ENCODE measurements at places on chromosomes 11 and 22.

GRCh38 chr11:134014511-134014910 lies 54.4 kb upstream of the JAM3 start:
- no peak for DNase-seq

- DNase-seq, result no peak
Observed at GRCh38 chr22:19800761-19801244, 40.2 kb downstream of the TBX1 start.

- DNase-seq, result no peak
Observed at GRCh38 chr11:112293614-112294013, 33.0 kb upstream of the PLET1 start.

- DNase-seq, result no peak
Observed at GRCh38 chr11:62516736-62517371, 29.8 kb downstream of the AHNAK start.

GRCh38 chr11:2826679-2827056 lies 58.9 kb downstream of the CDKN1C start:
- no peak for DNase-seq

DNA sequence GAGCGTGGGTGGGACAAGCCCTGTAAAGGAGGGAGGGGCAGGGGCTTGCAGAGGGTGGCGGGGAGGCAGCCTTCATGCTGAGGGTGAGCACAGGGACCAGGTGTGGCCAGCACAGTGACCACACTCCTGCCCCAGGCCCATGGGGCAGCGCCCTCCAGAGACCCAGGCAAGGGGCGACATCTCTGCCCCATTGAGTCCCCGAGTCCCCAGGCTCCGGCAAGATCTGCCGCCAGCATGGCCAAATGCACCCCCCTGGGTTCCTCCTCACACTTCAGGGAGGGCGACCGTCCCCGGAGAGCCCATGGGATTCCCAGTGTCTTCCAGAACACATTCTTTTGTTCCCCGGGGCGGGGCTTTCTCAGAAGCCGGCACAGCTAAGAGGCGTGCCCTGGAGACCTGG lies 362.5 kb downstream of the TBC1D22A start:
- DNase-seq, result no peak

DNA sequence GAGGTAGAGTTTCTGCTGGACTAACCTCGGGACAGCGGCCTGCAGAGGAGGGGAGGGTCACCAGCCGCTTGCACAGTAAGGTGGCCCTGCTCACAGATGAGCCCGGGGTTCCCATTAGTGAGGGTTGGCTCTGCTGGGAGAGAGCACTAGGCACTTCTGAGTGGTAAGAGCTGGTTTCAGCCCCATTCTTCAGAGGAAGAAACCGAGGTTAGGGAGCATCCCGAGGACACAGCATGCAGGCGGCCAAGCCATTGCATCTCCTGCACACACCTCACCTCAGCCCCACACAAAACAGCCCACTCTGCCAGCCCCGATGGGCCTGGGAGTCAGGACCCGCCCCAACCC lies 99.3 kb downstream of the MED15 start:
- DNase-seq, result no peak

DNA sequence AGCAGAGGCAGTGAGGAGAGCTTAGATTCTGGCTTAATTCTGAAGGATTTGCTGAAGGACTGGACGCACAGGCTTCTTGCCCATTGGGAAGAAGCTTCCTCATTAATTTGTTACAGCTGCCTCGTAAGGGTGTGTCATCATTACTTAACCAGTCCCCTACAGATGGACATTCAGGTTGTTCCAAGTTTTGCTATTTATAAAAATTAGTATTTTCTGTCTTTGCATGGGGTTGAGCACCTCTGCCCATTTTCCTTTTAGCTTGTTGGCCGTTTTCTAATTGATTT lies 38.1 kb downstream of the CAPN1 start:
- DNase-seq, result no peak

DNA sequence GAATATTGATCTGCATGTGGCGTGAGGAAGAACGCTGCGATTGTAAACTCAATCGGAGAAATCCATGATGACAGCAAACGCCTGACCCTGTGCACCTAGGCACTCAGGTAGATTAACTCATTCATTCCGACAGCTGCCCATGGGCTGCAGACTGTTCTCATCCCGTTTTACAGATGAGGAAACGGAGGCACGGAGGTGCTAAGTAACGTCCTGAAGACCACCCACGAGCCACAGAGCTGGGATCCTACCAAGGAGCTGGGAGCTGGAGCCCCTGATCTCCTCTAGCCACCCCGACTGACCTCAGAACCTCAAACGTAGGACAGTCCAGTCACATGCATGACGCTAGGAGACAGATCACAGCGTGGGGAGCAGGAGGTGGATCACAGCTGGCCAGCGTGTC lies 1092.7 kb downstream of the BRD1 start:
- no peak for DNase-seq

DNA sequence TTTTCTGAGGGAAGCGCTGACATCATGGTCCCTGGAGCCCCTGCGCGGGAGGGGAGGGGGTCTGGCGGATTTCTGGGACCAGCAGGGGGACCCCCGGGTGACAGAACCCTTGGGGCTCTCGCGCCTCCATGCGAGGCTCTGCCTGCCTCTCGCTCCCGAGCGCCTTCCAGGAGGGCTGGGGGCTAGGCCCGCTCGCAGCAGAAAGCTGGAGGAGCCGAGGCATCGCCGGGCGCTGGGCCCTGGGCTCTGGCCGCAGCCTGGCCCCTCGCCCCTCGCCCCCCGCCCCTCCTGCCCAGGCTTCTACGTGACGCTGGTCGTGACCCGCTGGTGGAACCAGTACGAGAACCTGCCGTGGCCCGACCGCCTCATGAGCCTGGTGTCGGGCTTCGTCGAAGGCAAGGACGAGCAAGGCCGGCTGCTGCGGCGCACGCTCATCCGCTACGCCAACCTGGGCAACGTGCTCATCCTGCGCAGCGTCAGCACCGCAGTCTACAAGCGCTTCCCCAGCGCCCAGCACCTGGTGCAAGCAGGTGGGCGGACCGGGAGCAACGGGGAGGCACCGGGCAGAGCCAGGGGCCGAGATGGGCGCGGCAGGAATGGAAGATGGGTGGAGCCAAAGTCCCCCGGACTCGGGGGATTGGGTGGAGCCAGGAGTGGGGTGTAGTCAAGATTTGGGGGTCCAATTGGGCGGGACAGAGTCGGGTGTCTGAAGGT lies 5.4 kb downstream of the BEST1 start:
- no peak for DNase-seq

Data from activated CD4-positive, alpha-beta T cell treated with anti-CD3 and anti-CD28 coated beads, Interleukin-10, Interleukin-2, amounts not matched to agents 100 ng/mL and 50 ng/mL, durations not matched to agents 16 hours and 8 hours (primary cell).